ENCODE measurements at places on chromosomes 4 and X. TPM values are rescaled to one million over a fixed set of nuclear protein-coding genes. Genes with fewer than 3 reads are reported as not detected.

Gene GUCY1B1
- 0.28 TPM for total RNA-seq

Gene DCHS2
- not detected for total RNA-seq

Gene PAGE5
- total RNA-seq, result not detected

Gene MSANTD1
- total RNA-seq, result not detected

Gene SH2D1A
- total RNA-seq, result not detected

Gene ZFP42
- not detected for total RNA-seq

Gene SH3RF1
- total RNA-seq, result 11.3 TPM

Gene TCP11X2
- not detected for total RNA-seq
